NCI-H187 (cell line): ENCODE measurements at places on chromosomes 13 and 19.

DNA sequence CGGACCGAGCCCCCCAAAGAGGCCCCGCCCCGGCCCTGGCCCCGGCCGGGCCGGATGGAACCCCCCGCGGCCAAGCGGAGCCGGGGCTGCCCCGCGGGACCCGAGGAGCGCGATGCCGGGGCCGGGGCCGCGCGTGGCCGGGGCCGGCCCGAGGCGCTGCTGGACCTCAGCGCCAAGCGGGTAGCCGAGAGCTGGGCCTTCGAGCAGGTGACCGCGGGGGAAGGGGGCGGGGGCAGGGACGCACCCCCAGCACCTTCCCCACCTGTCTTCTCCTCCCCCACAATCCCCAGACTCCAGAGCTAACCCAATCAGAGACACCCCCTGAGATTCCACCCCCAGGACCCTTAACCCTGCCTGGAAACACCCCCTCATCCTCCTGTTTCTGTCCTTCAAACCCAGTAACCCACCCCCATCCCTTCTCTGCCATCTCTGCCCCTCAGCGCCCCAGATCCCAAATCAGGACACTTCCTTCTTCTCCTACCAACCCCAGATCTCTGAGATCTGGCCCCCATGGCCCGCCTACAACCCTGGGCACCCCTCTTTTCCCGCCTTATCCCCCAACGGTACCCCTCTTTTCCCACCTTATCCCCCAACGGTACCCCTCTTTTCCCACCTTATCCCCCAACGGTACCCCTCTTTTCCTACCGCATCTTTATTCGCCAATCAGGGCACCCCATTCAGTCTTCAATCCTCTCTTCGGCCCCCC, 505 bp downstream of the ZSWIM4 start:
- DNase-seq: no peak

DNA sequence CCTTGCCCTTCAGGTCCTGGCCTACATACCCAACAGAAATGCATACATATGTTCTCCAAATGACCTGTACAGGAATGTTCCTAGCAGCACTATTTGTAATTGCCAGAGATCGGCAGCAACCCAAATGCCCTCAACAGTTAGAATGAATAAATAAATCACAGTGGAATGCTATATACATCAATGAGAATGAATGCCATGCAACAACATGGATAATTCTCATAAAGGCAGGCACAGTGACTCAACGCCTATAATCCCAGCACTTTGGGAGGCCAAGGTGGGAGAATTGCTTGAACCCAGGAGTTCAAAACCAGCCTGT, 18.6 kb downstream of the TEX101 start:
- no peak for DNase-seq

GRCh38 chr19:57934820-57935665, at the start of gene ZNF418:
Gene ZNF418 (minus strand): TSS chr19:57935402. CDS start chr19:57933822, 1,580 bp downstream.
- DNase-seq: no peak

DNA sequence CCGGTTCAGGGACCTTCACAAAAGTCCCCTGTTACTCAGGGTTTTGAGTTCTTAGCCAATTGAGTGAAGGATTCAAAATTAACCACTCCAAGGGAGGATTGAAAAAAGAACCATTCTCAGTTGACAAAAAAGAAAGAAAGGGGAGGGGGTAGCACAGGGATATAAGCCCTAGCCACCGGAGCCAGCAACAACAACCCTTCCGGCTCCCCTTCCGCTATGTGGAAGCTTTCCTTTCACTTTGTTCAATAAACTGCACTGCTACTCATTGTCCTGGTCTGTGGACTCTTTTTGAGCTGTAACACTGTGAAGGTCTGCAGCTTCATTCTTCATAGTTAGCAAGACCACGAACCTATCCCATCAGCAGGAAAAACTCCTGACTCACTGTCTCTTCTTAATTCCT, 1488.1 kb upstream of the PRR20A start:
- no peak for DNase-seq

GRCh38 chr19:46904114-46905060, 43.6 kb downstream of the ARHGAP35 start:
- DNase-seq: no peak

DNA sequence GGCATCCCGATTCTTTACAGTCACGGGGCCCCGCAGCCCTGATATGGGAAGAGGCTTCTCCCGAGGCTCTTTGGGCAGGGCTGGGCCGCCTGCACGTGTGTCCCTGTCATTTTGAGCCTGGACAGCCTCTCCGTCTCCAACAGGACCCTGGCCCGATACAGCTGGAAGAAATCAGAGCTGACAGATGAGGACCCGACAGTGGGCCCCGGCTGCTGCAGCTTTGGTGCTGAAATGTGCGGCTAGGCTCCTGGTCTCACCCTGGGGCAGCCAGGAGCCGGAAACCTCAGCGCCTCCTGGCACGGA, 3.2 kb downstream of the PIAS4 start:
- no peak for DNase-seq

DNA sequence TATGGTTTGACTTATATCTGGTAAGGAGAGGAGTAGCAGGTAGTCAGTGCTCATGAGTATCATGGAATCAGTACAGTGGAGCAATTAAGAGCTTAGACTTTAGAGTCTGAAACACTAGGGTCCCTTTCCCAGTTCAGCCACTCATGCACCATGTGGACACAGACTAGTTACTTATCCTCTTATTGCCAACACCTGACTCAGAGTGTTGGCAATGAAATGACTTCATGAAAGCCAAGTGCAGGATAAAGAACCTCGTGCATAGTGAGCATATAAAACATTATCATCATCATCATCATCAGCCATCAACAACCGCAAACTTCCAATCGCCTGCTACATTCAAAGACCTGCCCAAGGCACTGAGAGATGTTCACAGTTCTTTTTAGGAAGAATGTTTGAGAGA, 164.2 kb downstream of the FOXO1 start:
- DNase-seq: no peak

DNA sequence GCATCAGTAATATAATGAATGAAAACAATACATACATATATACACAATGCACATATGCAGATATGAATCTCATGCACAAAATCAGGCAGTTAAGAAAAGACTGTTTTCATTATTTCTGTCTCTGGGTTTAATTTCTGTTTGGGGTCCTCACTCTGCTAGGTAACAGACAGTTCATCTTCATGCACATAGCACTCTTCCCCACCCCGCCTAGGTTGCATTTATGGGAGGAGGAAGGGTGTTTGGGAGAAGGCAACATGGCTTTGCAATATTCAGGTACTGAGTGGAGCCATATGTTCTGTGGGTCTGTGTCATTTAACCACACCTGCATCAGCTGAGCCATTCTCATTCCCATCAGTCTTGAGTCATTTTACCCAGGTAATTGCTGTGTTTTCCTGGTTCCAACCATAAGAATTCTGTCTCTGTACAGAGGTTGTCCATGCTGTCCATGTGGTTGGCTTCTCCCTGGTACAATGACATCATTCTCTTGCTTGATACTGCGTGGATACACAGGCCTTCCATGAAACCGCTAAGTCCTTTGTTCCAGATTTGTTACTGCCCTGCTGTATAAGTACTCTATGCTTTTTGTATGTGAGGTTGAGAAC, 45.3 kb downstream of the RFC3 start:
- DNase-seq: no peak

- DNase-seq: no peak
Measured at GRCh38 chr19:51784922-51785690, 9.9 kb upstream of the FPR3 start.

- no peak for DNase-seq
Measured at GRCh38 chr13:24124789-24125476, 35.6 kb upstream of the SPATA13 start.
